ENCODE measurements at places on chromosomes 7 and 10. TPM values are rescaled to one million over a fixed set of nuclear protein-coding genes. Genes with fewer than 3 reads are reported as not detected.

PARD3 gene
- 59.5 TPM for total RNA-seq

MLLT10 gene
- 12.0 TPM for total RNA-seq

GRCh38 chr10:94349327-94349726 is 13.4 kb downstream of the NOC3L start:
- H3K27me3 ChIP-seq: no peaks in the 10 kb centered on the region
- H3K27ac ChIP-seq: no peak overlapping the region
- H3K4me1 ChIP-seq: no peaks in the 10 kb centered on the region
- H3K4me3 ChIP-seq: no peak overlapping the region

- H3K4me1 ChIP-seq: peaks cover 11% of the 10 kb centered on the region
- H3K4me3 ChIP-seq: peak overlapping the region; percentile 47
- peak overlapping the region; percentile 44 for H3K27ac ChIP-seq
- no peaks in the 10 kb centered on the region for H3K36me3 ChIP-seq
- no peaks in the 10 kb centered on the region for H3K27me3 ChIP-seq
- DNase-seq: no peak
Measured at GRCh38 chr10:102460836-102461186, 9.5 kb upstream of the C10orf95 start.

GRCh38 chr7:55147736-55148135 is 128.9 kb downstream of the EGFR start:
- no peak overlapping the region for H3K4me3 ChIP-seq
- no peak overlapping the region for H3K27ac ChIP-seq
- no peaks in the 10 kb centered on the region for H3K27me3 ChIP-seq
- no peak for DNase-seq
- no peaks in the 10 kb centered on the region for H3K4me1 ChIP-seq
- no peaks in the 10 kb centered on the region for H3K36me3 ChIP-seq

GRCh38 chr7:17500736-17501135 is 202.3 kb downstream of the AHR start:
- H3K4me3 ChIP-seq: no peak overlapping the region
- H3K27me3 ChIP-seq: no peaks in the 10 kb centered on the region
- no peaks in the 10 kb centered on the region for H3K36me3 ChIP-seq
- no peak overlapping the region for H3K27ac ChIP-seq

GRCh38 chr7:85396676-85397075 is 209.8 kb upstream of the SEMA3D start:
- H3K4me1 ChIP-seq: no peaks in the 10 kb centered on the region
- H3K4me3 ChIP-seq: no peak overlapping the region
- DNase-seq: no peak
- no peaks in the 10 kb centered on the region for H3K27me3 ChIP-seq
- no peaks in the 10 kb centered on the region for H3K36me3 ChIP-seq

DNA sequence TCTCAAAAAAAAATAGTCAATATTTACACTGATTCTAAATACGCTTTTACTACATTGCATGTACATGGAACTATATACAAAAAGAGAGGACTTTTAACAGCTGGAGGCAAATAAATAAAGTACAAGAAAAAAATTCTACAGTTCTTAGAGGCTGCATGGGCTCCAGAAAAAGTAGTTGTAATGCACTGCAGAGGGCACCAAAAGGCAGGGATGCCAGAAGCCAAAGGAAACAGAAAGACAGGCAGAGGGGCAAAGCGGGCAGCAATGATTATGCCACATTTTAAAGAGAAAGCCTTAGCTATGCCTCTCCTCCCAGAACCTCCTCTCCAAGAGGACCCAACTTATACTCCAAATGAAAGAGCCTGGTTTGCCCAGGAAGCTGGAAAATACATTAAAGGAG is 11.6 kb upstream of the ADCK2 start:
- peaks cover 11% of the 10 kb centered on the region for H3K4me1 ChIP-seq
- H3K27me3 ChIP-seq: no peaks in the 10 kb centered on the region
- H3K4me3 ChIP-seq: no peak overlapping the region
- H3K27ac ChIP-seq: no peak overlapping the region
- no peaks in the 10 kb centered on the region for H3K36me3 ChIP-seq

- peak; percentile 22 for DNase-seq
- H3K4me3 ChIP-seq: no peak overlapping the region
- no peak overlapping the region for H3K27ac ChIP-seq
- H3K4me1 ChIP-seq: no peaks in the 10 kb centered on the region
- H3K36me3 ChIP-seq: no peaks in the 10 kb centered on the region
Measured at GRCh38 chr7:134419085-134419484, 39.8 kb downstream of the AKR1B1 start.

DNA sequence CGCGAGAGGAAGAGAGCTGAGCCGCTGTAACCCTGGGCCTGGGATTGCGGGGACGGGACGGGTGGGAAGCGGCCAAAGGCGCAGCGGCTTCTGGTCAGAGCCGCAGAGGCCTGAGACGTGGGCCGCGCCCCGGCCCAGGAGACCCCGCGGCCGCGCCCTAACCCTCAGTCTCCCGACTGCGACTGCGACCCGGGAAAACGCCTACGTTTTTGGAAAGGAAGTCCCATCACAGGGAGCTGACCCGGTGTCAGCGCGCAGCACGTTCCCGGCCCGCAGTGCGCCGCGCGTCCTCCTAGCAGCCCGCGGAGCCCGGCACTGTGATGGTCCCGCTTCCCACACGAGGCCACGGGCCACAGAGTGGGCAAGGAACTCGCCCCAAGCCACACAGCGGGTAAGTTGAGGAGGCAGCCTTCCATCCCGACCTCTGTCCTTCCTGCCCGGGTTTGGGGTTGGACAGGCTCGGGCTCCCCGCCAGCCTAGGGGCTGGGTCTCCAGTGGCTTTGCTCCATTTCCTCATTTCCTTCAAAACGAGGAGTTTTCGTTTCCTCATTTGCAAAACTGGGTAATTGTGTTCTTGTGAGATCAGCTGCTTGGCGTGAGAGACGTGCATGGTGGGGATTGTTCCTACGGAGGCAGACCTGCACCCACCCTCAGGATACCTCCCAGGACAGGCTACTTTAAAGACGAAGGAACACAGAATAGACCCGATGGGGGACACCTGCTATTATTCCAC is 1.2 kb downstream of the GPNMB start:
- peak overlapping the region; percentile 73 for H3K27ac ChIP-seq
- no peaks in the 10 kb centered on the region for H3K4me1 ChIP-seq
- DNase-seq: peak; percentile 21
- peaks cover 59% of the 10 kb centered on the region for H3K27me3 ChIP-seq

- H3K27ac ChIP-seq: no peak overlapping the region
- no peak overlapping the region for H3K4me3 ChIP-seq
- DNase-seq: no peak
- no peaks in the 10 kb centered on the region for H3K4me1 ChIP-seq
- no peaks in the 10 kb centered on the region for H3K27me3 ChIP-seq
- no peaks in the 10 kb centered on the region for H3K36me3 ChIP-seq
Measured at GRCh38 chr10:86642499-86642898, 11.8 kb upstream of the OPN4 start.

- no peaks in the 10 kb centered on the region for H3K36me3 ChIP-seq
- no peaks in the 10 kb centered on the region for H3K27me3 ChIP-seq
- DNase-seq: peak; percentile 12
- no peaks in the 10 kb centered on the region for H3K4me1 ChIP-seq
- no peak overlapping the region for H3K27ac ChIP-seq
- no peak overlapping the region for H3K4me3 ChIP-seq
Measured at GRCh38 chr10:69994262-69994661, 58.4 kb upstream of the MACROH2A2 start.

GRCh38 chr10:33252794-33253203 is 81.7 kb downstream of the NRP1 start:
- DNase-seq: no peak
- H3K4me1 ChIP-seq: no peaks in the 10 kb centered on the region
- H3K27ac ChIP-seq: no peak overlapping the region
- no peaks in the 10 kb centered on the region for H3K27me3 ChIP-seq

GRCh38 chr7:118054529-118054928 is 129.4 kb upstream of the LSM8 start:
- DNase-seq: no peak
- no peaks in the 10 kb centered on the region for H3K36me3 ChIP-seq
- no peak overlapping the region for H3K27ac ChIP-seq
- H3K4me3 ChIP-seq: no peak overlapping the region

DNA sequence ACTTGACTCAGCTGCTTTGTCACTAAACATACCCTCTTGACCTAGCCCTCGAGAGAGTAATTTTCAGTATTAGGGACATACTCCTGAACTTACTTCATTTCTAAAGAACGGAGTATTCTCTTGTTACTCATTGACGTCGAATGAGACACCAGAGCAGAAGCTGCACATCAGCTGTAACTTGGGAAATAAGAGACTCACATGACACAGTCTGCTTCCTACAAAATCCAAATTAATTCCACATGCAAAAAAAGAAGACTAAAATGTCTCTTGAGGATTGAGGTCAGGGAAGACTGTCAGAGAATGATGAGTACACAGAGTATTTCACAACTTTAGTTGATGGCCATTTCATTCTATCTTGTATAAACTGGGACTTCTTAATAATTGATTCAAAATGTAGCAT is 114.7 kb upstream of the EGFR start:
- H3K4me3 ChIP-seq: no peak overlapping the region
- H3K27me3 ChIP-seq: no peaks in the 10 kb centered on the region
- no peak overlapping the region for H3K27ac ChIP-seq
- no peak for DNase-seq

DNA sequence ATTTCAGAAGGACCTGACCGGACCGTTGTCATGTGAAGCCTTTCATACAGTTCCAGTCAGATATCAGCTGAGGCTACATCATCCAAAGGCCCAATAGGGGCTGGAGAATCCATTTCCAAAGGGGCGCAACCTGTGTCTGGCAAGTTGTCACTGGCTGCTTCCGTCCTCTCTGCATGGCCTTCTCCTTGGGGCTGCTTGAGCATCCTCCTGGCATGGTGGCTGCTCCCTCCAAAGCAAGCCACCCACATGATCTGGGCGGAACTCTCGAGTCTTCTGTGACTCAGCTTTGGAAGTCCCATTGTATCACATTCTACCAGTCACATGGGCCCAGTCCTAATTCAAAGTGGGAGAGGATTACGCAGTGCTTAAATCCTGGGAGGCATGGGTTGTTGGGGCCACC is 207.0 kb upstream of the SHH start:
- no peak overlapping the region for H3K27ac ChIP-seq
- H3K36me3 ChIP-seq: no peaks in the 10 kb centered on the region
- H3K27me3 ChIP-seq: no peaks in the 10 kb centered on the region
- H3K4me1 ChIP-seq: no peaks in the 10 kb centered on the region

DNA sequence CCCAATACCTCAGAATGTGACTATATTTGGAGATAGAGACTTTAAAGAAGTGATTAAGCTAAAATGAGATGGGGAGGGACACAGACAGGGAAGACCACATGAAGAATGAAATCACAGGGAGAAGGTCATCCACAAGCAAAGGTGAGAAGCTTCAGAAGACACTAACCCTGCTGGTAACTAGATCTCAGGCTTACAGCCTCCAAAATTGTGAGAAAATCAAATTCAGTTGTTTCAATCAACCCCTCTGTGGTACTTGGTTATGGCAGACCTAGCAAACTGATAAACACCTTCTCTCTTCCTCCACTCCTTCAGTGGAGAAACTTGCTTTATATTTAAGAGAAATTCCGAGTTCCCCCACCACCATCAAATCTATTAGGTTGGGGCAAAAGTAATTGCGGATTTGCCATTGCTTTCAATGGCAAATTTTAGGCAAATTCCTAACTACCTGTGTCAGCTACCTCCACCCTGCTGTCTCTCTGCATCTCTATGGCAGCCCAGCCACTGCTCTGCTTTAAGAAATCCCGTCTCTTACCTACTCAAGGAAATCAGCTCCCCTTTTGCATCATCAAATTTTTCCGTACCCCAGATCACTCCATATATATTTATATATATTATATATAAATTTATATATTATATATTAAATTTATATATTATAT is 38.2 kb downstream of the SEMA3E start:
- no peak for DNase-seq
- H3K4me3 ChIP-seq: no peak overlapping the region
- no peaks in the 10 kb centered on the region for H3K36me3 ChIP-seq
- H3K4me1 ChIP-seq: no peaks in the 10 kb centered on the region
- no peak overlapping the region for H3K27ac ChIP-seq

GRCh38 chr10:26779176-26779860 is 81.4 kb downstream of the ABI1 start:
- H3K27me3 ChIP-seq: no peaks in the 10 kb centered on the region
- no peak overlapping the region for H3K4me3 ChIP-seq
- no peaks in the 10 kb centered on the region for H3K36me3 ChIP-seq
- H3K27ac ChIP-seq: peak overlapping the region; percentile 51

GRCh38 chr10:13100349-13101294 is 659 bp downstream of the OPTN start:
- peak; percentile 43 for DNase-seq
- H3K4me3 ChIP-seq: peak overlapping the region; percentile 50
- H3K27me3 ChIP-seq: no peaks in the 10 kb centered on the region
- no peaks in the 10 kb centered on the region for H3K36me3 ChIP-seq

DNA sequence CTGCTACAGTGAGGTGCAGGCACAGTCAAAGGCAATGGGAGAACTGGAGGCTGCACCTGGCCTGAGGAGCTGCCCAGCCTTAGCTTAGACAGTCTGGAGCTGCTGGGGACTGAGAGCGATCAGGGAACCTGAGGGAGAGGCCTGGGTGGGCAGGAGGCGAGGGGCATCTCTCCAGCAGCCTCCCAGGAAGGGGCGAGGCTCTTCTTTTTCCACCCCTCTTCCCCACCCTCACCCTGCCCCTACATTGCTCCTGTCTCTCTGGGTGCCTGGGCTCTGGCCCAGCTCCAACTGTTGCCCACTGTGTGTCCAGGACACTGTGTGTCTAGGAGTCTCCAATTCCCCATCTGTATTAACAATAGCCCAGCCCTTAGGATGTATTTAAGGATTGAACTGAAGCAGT is 36.9 kb downstream of the TBATA start:
- no peak overlapping the region for H3K4me3 ChIP-seq
- H3K4me1 ChIP-seq: no peaks in the 10 kb centered on the region
- DNase-seq: no peak
- no peaks in the 10 kb centered on the region for H3K36me3 ChIP-seq
- no peaks in the 10 kb centered on the region for H3K27me3 ChIP-seq

GRCh38 chr10:86693721-86694369 is 25.5 kb downstream of the LDB3 start:
- DNase-seq: peak; percentile 51
- H3K4me1 ChIP-seq: peaks cover 3% of the 10 kb centered on the region
- no peaks in the 10 kb centered on the region for H3K27me3 ChIP-seq
- H3K4me3 ChIP-seq: no peak overlapping the region
- no peak overlapping the region for H3K27ac ChIP-seq

DNA sequence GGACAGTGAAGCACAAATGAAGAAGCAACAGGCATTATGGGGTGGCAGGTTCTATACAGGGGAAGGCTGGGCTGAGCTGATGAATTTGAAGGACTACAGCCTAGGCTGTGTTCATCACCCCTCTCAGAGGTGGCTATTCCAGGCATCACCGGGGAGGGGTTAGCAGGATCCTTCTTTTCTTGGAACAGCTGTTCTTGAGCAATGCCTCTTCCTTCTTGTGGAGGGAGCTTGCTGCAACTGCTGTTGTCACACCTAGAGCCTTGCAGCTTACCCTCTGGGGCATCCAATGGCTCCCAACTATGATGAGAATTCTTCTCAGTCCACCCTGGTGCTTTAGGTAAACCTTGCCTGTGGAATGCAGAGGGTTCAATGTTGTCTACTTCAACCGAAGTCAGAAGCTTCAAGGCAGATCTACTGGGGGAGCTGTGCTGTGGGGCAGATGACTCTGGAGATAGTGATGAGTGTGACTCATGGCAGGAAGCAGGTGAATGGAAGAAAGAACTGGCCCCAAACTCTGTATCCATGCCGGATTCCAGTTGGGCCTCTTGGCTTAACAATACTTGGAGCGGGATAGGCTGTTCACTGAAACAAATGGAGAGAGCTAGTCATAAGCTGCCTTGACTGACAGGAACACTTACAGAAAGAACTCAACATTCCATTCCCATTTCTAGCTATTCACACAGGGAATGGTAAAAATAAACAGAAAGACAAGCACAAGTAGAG is 21.5 kb upstream of the PPP3CB start:
- H3K36me3 ChIP-seq: no peaks in the 10 kb centered on the region
- no peak overlapping the region for H3K27ac ChIP-seq
- no peaks in the 10 kb centered on the region for H3K4me1 ChIP-seq
- H3K27me3 ChIP-seq: no peaks in the 10 kb centered on the region
- no peak for DNase-seq
- no peak overlapping the region for H3K4me3 ChIP-seq

All from transverse colon (tissue), 4 donors.